ENCODE measurements at places on chromosomes 6 and 20. TPM values are rescaled to one million over a fixed set of nuclear protein-coding genes. Genes with fewer than 3 reads are reported as not detected.

MYBL2 gene
- 66.0 TPM for total RNA-seq

ZNFX1 gene
- total RNA-seq, result 26.7 TPM

ADGRF4 gene
- 9.7 TPM for total RNA-seq

LCA5 gene
- total RNA-seq, result 1.3 TPM

SLC17A2 gene
- total RNA-seq, result not detected

EEF1A2 gene
- total RNA-seq, result 154 TPM

LPA gene
- total RNA-seq, result 0.05 TPM

OTOR gene
- total RNA-seq, result not detected

IMPG1 gene
- not detected for total RNA-seq

DBNDD2 gene
- 28.8 TPM for total RNA-seq

HLA-DRA gene
- not detected for total RNA-seq

ALDH5A1 gene
- 7.4 TPM for total RNA-seq

ACTL10 gene
- total RNA-seq, result not detected

SSTR4 gene
- 0.17 TPM for total RNA-seq

SLC4A11 gene
- 5.9 TPM for total RNA-seq

OOEP gene
- total RNA-seq, result not detected

NMBR gene
- not detected for total RNA-seq

DDX39B gene
- total RNA-seq, result 396 TPM

PLEKHG1 gene
- 0.93 TPM for total RNA-seq

ESR1 gene
- not detected for total RNA-seq

MOCS3 gene
- total RNA-seq, result 5.2 TPM

RSPO3 gene
- total RNA-seq, result 97.7 TPM

TAP1 gene
- 34.4 TPM for total RNA-seq

THBD gene
- 71.5 TPM for total RNA-seq

C20orf144 gene
- 0.19 TPM for total RNA-seq

MCHR2 gene
- not detected for total RNA-seq

SLC26A8 gene
- not detected for total RNA-seq
